ENCODE measurements at places on chromosomes 5 and 9.

DNA sequence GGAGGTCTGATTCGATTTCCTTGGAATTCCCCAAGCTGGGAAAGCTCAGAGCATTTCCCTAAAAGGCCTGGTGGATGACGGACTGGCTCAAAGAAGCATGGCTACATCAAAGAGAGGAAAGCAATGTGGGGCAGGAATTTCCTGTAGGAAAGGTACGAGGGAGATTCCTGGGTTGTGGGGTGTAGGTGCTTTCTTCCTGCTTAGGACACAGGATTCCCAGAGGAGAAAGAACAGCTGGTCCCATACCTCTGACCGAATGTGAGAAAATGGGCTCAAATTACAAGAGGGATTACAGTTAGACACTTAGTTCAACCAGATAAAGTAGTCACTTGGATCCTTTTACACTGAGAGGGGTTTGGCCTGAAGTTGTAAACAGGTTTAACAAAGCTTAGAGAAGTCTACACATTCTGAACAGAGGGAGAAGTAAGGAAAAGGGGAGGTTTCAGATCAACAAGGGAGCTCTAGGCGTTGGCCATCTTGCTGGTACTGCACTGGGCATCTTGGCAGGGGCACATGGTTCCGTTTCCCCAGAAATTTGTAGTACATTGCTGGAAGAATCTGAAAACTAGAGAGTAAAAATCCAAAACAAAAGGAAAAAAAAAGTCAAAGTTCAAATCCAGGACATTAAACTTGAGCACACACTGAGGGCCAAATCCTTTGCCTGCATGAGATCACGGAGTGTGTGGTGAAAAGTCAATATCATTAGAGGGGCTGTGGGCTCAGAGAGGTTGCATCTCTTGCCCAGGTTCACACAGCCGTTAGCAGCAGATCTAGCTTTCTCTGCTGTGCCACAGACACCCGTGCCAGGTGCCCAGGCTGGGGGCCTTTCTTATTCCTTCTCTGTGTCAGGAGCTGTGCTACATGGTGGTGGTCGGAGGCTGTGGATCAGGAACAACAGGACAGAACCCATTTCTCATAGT is 171.3 kb downstream of the RGS3 start:
- no peak for DNase-seq

- DNase-seq, result no peak
Measured at GRCh38 chr5:95956900-95957293, 4.8 kb downstream of the ELL2 start.

GRCh38 chr9:6723881-6724420 is 33.8 kb upstream of the KDM4C start:
- DNase-seq, result no peak

- DNase-seq, result peak; percentile 41
Measured at GRCh38 chr9:114911167-114911821, 19.1 kb downstream of the TNFSF8 start.

GRCh38 chr5:126531543-126532120 is 63.4 kb downstream of the ALDH7A1 start:
- DNase-seq, result no peak

- no peak for DNase-seq
Measured at GRCh38 chr9:127788337-127789011, 2.6 kb downstream of the CDK9 start.

DNA sequence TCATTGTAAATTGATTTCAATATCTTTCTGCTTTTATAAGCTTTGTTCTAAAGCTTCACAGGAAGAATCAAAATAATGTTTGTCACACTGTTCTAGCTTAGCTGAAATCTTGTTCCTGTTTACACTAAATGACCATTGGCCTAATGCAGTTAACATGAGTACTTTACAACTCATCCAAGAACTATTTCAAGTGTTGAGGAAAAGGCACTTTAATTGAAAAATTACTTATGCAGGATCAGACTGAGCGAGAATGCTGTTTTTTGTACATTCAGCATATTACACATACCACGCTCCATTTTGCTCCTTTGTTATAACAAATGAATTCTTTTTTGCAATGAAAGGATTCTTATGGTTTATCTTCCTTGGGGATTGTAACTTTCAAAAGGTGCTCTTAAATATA is 22.4 kb upstream of the SMIM15 start:
- DNase-seq, result no peak

- DNase-seq, result no peak
Measured at GRCh38 chr5:61783481-61783880, 451.4 kb downstream of the ZSWIM6 start.

- peak; percentile 46 for DNase-seq
Measured at GRCh38 chr9:92669527-92669889, 423 bp downstream of the IPPK start.

DNA sequence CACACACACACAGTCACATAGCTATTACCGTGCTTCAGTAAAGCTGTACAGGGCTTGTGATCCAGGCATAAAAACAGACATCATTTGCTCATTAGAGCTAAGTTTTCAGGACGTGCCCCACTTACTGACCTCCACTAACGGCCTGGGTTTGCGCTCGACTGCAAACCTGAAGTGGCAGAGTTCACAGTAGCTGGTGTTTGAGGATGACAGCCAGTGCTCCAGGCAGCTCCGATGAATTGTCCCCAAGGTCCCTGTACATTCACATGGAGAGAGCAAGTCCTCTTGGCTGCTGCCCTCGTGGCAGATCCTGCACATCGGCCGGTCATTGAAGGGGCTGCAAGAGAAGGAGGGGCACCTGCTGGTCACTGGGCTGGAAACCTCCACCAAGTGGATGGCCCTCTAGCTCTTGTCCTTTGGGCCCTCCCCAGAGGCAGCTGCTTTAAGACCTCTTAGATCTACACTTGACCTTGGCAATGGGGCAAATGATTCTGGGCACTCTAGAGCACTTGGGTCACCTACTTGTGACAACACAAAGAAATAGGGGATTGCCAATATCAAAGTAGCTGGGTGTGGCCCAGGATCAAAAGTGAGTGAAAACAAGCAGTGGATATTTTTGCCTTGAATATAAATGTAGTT is 115.4 kb downstream of the MARCHF3 start:
- no peak for DNase-seq

- no peak for DNase-seq
Measured at GRCh38 chr9:4828761-4829160, 36.0 kb downstream of the RCL1 start.

- no peak for DNase-seq
Measured at GRCh38 chr9:133119846-133120500, 1.1 kb downstream of the RALGDS start.

DNA sequence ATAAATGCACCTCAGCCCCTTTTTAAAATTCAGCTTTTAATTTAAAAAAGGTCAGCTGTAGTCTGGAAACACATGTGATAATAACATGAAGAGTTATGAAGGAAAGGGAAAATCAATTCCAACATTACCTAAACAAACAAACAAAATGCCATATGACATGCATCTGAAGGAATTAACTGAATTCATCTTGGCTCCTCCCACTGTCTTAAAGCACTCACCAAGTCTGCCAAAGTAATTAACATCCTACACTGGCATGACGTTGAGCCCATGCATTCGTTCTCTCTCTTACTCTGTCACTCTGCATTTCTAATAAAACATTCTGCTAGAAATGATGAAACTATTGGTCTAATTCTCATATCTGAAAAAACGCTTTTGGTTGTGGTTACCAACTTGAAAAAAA is 37.7 kb downstream of the TSSK1B start:
- DNase-seq, result no peak

GRCh38 chr5:126640866-126641265 is 40.1 kb downstream of the PHAX start:
- DNase-seq, result peak; percentile 58

DNA sequence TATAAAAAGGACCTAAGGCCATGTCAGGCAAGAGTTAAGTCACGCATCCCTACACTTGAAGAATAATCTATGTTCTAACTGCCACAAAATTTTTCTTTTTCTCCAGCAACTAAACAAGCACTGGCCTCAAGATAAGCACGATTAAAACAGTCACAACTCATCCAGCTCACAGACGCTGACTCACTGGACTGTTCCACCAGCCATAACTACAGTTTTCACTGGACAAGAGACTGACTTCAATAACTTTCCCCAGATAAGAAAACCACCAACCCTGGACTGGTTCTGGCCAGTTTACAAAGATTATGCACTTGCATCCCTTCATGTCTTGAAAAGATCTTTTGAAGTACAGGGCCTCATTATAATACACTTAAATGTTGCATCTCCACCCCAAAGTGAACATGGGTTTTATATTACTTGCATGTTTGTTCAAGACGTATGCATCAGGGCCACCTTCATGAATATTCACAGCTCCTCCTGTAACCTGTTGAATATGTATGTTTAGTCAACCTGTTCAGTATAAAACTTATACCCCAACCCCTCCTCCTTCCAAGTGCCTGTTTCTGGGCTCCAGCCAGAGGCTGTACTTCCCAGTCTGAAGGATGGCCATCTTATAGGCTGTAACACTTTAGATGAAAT is 129.3 kb upstream of the EPB41L4A start:
- DNase-seq, result no peak

GRCh38 chr5:180718810-180719453 is 20.9 kb downstream of the OR2Y1 start:
- DNase-seq, result peak; percentile 16

GRCh38 chr5:1948663-1949191 is 66.0 kb upstream of the IRX4 start:
- no peak for DNase-seq

DNA sequence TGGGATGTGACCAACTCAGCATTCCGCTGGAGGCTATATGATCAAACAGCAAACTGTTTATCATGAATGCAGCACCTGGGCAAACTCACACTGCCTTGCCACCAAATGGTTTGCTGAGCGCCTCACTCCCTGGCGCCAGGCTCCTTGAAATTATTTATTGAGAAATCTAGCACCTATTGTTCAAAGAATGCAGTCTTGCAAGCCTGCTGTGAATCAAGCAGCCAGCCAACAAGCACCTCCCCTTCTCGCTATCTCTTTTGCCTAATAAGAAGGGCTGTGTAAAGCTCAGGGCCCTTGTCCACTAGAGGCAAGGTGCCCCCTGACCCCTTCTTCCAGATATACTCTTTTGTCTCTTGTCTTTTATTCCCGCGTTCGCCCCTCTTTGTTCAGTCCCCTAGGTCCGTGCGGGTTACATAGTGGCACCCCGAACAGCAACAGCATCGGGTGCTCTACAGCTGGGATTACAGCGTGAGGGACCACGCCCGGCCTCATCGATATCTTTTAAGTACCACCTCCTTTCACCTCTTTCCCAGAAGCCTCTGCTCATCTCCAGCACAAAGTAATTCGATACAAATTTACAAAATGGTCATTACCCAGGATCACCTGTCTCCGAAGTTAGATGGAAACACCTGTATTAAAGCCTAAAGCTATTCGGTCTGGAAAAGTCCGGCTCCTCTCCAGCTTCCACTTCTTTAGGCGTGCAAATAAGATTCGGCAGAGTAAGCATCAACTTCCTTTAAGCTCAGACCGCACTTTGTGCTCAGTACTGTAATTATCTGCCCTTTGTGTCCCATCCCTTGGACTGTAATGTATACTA is 896 bp downstream of the RIGI start:
- peak; percentile 46 for DNase-seq

GRCh38 chr9:104293877-104294276 is 199.8 kb downstream of the SMC2 start:
- no peak for DNase-seq

- DNase-seq, result peak; percentile 58
Measured at GRCh38 chr9:137305060-137305797, 3.2 kb upstream of the NRARP start.

GRCh38 chr9:137070906-137071275 is 534 bp upstream of the SAPCD2 start:
- peak; percentile 14 for DNase-seq

DNA sequence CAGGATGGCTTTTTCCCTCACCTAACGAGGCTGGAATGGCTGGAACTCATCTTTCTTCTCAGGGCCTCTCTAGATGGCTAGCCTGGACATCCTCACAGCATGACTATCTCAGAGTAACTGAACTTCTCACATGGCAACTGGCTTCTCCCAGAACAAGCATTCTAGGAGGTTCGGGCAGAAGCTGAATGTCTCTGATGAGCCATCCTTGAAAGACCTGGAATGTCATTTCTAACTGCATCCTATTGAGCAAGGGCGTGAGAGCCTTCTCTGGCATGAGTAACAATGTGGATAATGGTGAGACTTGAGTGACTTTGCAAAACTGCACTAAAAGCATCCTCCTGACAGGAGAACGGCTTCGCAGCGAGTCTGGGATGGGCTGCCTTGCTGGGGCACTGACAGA is 487.7 kb downstream of the MAT2B start:
- no peak for DNase-seq

GRCh38 chr9:130040984-130041647 is 1.9 kb downstream of the FNBP1 start:
- DNase-seq, result no peak

GRCh38 chr5:73981704-73982103 is 355.7 kb downstream of the ARHGEF28 start:
- DNase-seq, result no peak

DNA sequence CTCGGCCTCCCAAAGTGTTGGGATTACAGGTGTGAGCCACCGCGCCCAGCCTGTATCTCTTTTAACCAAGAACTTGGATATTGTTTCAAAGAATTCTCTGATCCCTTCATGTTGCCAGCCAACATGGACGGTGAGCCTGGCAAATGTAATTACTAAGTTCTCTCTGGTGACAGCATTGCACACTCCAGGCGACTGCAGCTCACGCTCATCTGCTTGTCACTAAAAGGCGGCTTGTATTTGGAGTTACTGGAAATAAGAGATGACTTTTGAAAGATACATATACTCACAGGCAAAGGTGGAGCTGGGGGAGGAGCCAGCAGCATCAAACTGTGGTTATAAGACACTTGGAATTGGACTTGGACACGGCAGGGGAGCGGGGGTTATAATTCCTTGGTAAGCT is 172.3 kb downstream of the SLIT3 start:
- DNase-seq, result no peak

DNA sequence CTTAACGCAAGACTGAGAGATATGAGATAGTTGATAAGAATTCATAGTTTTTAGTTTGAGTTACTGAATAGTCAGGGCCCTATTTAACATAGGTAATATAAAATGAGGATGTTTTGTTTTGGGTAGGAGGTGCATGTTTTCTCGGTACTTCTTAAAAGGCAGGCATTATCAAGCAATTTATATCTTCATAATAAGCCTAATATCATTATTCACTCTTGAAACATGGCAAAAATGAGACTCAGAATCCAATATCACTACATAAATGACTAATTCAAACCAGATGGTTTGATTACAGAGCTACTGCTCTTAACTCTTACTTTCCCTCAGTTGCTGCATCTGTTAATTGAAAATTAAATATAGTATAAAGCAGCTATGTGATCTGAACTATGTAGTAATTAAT is 2038.7 kb downstream of the EFNA5 start:
- DNase-seq, result no peak

- DNase-seq, result no peak
Measured at GRCh38 chr9:116342061-116342460, 188.5 kb downstream of the PAPPA start.

DNA sequence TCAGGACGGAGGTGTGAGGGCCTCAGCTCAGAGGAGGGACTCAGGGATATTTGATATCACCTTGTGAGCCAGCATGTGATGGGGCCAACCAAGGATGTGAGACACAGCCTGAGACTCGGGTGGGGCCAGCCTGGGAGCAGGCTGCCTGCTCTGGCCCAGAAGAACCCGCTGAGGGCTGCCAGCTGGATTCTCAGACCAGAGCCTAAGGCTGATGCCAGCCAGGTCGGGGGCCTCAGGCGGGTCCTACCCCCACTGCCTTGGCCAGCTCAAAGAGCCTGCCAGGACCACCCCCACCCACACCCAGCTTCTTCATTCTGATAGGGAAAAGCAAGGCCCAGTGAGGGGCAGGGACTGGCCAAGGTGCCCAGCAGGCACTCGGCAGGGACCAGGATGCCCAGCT is 20.3 kb upstream of the DUSP1 start:
- no peak for DNase-seq
